ENCODE measurements at places on chromosomes 1 and 21. TPM values are rescaled to one million over a fixed set of nuclear protein-coding genes. Genes with fewer than 3 reads are reported as not detected.

Gene CELA3A
- total RNA-seq: not detected

Gene TFF3
- 0.95 TPM for total RNA-seq

Gene OPRD1
- not detected for total RNA-seq

Gene HSD3B2
- total RNA-seq: not detected

Gene DYNLT5
- not detected for total RNA-seq

Gene MYBPH
- 0.26 TPM for total RNA-seq

Gene ABCG1
- 5.7 TPM for total RNA-seq

Gene EFNA3
- 1.1 TPM for total RNA-seq

Gene TENT5C
- 1.4 TPM for total RNA-seq

Gene LAPTM5
- total RNA-seq: under 0.01 TPM

Gene HCRTR1
- total RNA-seq: not detected
